Chondrocyte (in vitro differentiated cells): ENCODE measurements at places on chromosomes 5 and 9. TPM values are rescaled to one million over a fixed set of nuclear protein-coding genes. Genes with fewer than 3 reads are reported as not detected.
A peak's percentile ranks its signal among the peaks of the same experiment; 100 is the strongest.

GRCh38 chr5:6423327-6424109, 25.1 kb upstream of the UBE2QL1 start:
- no peak for DNase-seq

GRCh38 chr5:83230511-83230910, 153.2 kb downstream of the XRCC4 start:
- DNase-seq, result no peak

DNA sequence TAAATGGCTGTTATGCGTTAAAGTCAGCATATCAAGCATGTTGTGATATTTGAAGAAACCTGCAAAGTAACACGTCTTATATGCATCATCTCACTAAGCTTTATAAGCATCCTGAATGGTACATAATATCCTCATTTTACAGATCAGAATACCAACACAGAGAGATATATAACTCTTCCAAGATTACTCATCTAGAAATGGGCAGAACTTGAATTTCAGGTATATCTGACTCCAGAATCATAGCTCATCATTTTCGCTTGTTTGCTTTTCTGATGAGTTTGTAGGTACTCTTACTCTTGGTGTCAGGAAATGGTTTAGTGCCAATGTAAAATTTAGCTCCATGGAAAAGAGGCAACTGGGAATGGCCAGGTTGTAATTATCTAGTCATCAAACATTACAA, 232.3 kb upstream of the ANKH start:
- DNase-seq, result no peak

The NUTM2G gene
- 0.10 to 0.15 TPM in 2 of 3 replicates, not detected in the other for total RNA-seq

DNA sequence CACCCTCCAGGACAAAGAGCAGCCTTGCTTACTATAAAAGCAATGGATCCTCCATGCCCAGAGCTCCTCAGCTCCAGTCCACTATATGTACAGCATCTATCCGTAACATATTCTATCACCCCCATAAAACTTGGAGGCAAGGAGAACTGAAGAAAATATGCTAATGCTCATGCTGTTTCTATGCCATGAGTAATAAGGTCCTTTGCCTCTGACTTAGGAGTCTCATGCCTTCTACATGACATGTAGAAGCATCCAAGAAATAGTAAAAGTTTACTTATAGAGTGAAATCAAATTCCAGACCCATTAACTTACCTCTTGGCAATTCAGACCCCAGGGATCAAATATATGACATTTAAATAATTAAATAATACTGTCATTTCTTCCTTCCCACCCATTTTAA, 33.7 kb downstream of the SSBP2 start:
- no peak for DNase-seq

DNA sequence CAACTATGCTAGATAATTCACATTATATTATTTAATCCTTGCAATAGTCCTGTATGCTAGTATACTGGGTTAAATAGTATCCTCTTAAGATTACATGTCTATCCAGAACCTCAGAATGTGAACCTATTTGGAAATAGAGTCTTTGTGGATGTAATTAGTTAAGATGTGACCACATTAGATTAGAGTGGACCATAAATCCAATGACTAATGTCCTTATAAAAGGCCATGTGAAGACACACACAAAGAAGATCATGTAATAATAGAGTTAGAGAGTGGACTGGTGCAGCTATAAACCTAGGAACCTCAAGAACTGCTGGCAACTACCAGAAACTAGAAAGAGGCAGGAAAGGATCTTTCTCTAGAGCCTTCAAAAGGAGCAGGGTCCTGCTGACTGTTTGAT, 263.6 kb upstream of the PTGER4 start:
- no peak for DNase-seq

DNA sequence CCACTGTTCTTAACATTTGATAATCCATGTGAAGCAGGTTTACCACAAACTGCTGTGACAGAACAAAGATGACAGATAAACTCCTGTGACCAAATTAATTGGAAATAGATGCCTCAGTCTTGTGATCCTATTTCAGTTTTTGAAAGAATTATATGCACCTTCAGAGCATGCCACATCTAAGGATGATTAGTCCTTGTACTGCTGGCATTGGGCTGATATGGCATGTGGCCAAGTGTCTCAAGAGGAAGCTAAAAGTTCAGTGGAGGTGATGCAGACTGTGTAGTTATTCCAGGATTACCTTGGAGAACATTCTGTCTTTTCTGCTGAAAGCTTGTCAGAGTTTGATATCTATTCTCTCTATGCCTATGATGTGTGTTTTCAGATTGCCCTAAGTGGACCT, 314.4 kb upstream of the EFNA5 start:
- DNase-seq, result no peak

The SEMA4D gene
- total RNA-seq, result 3.3 to 3.8 TPM (median 3.8 TPM) in 3 replicates

DNA sequence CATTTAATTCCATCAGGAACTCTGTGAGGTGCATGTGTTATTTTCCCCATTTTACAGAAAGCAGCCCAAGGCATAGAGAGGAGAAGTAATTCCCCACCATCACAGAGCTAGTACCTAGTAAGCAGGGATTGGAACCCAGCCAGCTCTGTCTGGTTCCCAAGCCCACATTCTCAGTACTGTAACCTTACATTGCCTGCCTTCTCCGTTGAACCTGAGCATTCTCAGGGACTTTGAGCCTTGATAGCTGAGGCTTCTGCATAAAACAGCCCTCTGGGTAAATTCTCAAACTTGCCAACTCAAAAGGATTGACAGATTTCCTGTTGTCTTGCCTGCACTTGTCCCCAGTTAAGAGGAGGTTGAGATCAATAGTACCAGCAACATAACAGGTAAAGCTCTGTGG, 9.2 kb upstream of the GLE1 start:
- DNase-seq, result peak; percentile 11

DNA sequence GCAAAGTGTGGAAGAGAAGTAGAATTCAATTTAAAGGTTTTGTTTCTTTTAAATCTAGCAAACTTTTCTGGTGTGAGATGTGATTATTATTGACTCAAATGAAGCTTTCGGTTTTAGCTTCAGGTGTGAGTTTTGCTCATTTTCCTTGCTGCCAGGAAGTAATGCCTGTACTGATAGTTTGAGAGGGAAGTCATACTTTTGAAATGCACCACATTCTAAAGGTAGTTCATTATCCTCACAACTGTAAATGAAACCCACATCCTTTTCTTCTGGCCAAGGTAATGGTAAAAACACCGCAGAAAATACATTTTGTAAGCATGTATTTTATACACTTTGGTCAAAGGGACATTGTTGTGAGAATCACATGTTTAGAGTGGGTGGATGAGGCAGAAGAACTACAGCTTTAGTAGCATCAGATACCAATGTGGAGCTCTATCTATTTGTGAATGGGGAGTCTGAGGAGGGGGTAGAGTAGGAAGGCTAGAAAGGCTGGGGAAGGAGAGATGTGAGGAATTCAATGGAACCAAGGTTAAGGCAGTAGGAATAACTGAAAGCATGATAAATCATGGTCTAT, 167.0 kb upstream of the CDKN2B start:
- no peak for DNase-seq

The AFAP1L1 gene
- total RNA-seq, result 1.5 to 9.8 TPM (median 8.3 TPM) in 3 replicates

The NIPAL4 gene
- 0.41 to 0.87 TPM (median 0.60 TPM) in 3 replicates for total RNA-seq

DNA sequence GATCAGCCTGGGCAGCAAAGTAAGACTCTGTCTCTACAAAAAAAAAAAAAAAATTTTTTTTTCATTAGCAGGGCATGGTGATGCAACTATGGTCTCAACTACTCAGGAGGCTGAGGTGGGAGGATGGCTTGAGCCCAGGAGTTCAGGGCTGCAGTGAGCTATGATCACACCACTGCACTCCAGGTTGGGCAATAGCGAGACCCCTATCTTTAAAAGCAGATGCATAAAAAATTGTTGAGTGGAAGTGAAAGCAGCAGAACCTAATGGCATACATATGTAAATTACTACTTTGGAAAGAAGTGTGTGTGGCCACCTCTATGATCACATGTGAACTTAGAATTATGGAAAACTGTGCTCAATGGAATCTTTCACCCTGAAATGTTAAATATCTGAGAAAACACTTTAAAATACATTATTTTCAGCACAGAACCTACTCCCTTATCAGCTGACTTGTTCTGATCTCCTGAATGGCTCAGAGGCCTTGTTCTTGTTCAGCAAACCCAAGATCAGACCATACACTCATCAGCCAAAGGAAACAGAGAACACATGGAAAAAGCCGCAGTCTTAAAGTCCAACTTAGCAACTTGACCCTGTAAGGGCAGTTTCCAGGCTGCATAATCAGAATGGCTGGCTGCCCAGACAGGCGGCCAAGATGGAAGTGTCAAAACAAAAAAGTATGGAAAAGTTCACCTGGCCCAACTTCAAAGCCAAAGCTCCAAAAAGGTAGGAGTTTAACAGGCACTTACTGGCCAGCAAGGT, 56.5 kb downstream of the SIL1 start:
- no peak for DNase-seq

- no peak for DNase-seq
These were observed 15.3 kb downstream of the MTMR12 start for GRCh38 chr5:32297181-32298058.

The PIP5K1B gene
- total RNA-seq, result not detected in 3 replicates

GRCh38 chr5:169702693-169703481, 65.8 kb downstream of the DOCK2 start:
- no peak for DNase-seq

DNA sequence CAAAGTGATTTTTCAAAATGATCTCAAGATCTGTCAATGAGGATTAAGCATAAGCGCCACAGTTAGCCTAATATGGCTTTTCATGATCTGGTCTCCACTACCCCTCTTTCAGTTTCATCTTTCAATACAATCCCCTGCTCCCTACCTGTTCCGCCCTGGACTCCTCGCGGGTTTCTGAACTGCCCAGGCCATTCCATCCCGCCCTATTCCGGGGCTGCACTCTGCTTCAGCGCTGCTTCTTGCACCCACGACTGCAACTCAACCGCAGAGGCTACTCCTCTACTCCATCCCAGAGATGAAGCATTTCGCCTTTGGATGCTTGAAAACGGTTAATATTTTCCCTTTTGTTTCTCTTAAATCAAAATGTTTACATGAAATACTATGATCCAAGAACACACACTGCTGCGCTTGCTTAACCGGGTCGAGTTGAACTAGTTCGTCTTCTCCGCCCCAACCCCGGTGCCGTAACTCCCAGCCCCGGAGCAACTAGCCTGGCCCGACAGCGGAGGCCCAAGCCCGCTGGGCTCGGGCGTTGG, 716 bp upstream of the OTULIN start:
- no peak for DNase-seq

The BNC2 gene
- 17.8 to 45.0 TPM (median 21.3 TPM) in 3 replicates for total RNA-seq
